ENCODE measurements at places on chromosomes 6 and 20. TPM values are rescaled to one million over a fixed set of nuclear protein-coding genes. Genes with fewer than 3 reads are reported as not detected.

The TMC2 gene
- polyA plus RNA-seq: not detected

DNA sequence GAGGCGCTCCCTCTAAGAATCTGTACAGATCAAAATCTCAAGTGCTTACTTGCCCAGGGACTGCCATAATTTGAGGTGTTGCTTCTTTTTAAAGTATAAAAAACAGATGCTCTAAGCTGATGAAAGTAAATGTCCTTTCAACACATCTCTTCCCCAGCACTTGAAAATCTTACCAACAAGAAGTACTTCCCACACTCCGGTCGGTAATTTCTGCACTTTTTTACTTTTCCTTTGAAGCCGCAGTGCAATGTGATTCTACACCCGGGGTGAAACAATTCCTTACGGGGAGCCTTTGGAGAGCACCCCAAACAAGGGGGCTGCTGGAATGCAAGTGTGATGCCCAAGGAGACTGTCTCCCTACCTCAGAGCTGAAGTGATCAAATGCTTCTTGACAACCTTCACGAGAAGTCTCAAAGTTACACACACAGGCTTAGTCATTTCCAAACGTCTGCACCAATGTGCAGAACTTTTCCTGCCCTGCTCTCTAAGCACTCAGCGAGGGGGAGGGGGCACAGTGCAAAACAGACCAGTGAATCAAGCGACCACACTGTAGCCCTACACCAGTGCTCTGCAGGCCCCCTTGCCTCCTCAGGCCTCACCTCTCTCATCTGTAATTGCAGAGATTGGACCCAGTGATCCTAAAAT lies 56.7 kb downstream of the ATXN1 start:
- peaks cover 16% of the 10 kb centered on the region for H3K4me1 ChIP-seq
- H3K36me3 ChIP-seq: no peaks in the 10 kb centered on the region
- DNase-seq: peak; percentile 72
- peak overlapping the region; percentile 54 for H3K27ac ChIP-seq

DNA sequence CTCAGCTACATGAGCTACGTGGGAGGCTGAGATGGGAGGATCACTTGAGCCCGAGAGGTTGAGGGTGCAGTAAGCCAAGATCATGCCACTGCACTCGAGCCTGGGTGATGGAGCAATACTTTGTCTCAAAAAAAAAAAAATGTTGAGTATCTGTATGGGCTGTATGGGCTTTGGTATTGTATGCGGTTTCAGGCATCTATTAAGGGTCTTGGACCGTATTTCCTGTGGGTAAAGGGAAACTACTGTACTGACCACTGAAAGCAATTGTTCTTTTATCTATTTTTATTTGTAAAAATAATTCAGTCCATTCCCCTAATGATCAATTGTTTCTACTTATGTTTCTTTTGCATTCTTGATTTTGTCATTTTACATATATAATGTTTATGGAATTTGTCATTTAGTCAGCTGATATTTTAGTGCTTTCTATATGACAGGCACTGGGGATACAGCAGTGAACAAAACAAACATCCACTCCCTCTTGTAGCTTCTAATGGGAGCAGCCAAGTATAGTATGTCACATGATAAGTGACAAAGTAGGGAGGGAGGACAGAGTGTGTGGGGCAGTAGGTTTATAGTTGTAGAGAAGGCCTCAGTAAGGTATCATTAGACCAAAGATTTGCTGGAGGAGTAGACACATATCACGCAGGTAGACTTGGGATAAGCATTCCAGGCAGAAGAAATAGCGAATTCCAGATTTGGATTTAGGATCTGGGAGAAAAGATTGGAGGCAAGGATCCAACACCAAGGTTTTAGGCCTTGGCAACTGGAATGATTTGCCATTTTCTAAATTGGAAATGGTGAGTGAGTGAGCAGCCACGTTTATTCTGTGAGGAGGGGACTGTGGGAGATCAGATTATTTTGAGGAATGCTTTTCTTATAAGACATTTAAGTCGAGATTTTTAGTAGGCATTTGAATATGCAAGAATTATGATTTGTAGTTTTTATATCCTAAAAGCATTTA lies 6.0 kb downstream of the PCMT1 start:
- H3K27ac ChIP-seq: no peak overlapping the region
- no peak for DNase-seq
- peaks cover 28% of the 10 kb centered on the region for H3K4me1 ChIP-seq
- H3K27me3 ChIP-seq: no peaks in the 10 kb centered on the region

DNA sequence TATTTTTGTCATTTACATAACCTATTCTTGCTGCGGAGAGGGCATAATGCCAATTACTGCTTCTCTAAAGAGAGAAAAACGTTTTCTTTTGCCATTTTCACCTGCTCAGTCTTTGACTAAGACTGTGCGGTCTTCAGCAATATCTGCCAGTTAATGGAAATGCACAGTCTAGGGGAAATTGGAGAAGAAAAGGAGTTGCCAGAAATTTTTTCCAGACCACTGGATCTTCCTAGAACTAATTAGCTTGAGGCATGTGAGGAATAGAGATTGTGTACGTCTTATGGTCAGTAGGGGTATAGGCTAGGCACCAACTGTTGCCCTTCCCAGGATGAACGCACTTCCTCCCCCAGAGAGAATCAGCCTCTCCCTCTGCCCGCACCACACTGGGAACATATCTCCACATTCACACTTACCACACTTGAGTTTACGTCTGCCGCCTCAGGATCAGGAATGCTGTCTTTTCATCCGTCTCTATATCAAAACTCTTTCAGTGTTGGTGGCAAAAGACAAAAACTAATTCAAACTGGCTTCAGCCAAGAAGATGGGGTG lies 67.9 kb upstream of the E2F3 start:
- H3K4me3 ChIP-seq: no peak overlapping the region
- no peaks in the 10 kb centered on the region for H3K4me1 ChIP-seq
- no peak for DNase-seq
- H3K27ac ChIP-seq: no peak overlapping the region
- no peaks in the 10 kb centered on the region for H3K27me3 ChIP-seq

All from GM23248 (cell line).